ENCODE measurements at places on chromosomes 7 and 10.

DNA sequence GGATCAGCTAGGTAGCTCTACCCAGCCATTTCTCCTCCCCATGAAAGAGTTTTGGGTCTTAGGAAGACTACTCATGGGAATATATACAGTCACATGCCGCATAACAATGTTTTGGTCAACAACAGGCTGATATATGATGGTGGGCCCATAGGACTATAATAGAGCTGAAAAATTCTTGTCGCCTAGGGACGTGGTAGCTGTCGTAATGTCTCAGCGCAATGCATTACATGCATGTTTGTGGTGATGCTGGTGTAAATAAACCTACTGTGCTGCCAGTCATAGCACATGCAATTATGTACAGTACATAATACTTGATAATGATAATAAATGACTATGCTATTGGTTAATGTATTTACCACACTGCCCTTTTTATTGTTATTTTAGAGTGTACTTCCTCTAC is 78.2 kb upstream of the DLX6 start:
- DNase-seq: no peak

DNA sequence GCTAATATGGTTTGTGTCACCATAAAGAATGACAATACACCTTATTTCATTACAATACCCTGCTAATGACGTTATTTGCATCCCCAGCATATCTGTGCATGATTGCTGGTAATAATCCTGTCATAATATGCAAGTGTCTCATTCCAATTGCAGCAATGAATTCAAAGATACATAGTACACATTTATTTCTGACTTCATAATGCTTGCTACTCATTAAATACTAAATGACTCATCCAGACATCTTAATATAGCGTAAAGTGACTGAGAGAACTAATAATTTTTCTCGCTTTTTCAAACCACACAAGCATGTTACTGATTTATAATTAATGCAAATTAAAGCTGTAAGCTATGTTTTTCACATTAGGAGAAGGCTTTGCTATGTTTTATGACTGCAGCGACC is 234.7 kb upstream of the MDFIC start:
- no peak for DNase-seq

- DNase-seq: no peak
Measured at GRCh38 chr7:39667341-39667923, 44.1 kb downstream of the RALA start.

- no peak for DNase-seq
Measured at GRCh38 chr10:11715815-11716494, 26.2 kb upstream of the ECHDC3 start.

- no peak for DNase-seq
Measured at GRCh38 chr7:64611717-64612116, 48.8 kb upstream of the ZNF680 start.

- no peak for DNase-seq
Measured at GRCh38 chr10:43874984-43875383, 226.3 kb upstream of the ZNF32 start.

- DNase-seq: no peak
Measured at GRCh38 chr10:44417761-44418160, 32.9 kb upstream of the CXCL12 start.

DNA sequence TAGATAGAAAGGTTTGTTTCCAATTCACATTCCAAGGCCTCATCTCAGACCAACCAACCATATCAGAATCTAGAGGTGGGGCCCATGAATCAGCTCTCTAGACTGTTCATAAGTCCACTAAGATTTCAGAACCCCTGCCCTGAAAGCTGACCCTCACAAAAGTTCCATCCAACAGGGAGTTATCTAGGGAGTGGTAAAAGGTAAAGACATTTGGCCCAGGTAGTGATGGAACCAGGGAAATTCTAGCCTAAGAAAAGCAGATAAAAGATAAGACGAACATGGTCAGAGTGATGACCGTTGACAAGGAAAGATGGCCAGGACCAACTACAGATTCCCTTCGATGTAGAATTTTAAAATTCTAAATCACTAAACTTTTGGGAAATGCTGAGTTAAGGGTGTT is 198.0 kb upstream of the NEBL start:
- DNase-seq: no peak

DNA sequence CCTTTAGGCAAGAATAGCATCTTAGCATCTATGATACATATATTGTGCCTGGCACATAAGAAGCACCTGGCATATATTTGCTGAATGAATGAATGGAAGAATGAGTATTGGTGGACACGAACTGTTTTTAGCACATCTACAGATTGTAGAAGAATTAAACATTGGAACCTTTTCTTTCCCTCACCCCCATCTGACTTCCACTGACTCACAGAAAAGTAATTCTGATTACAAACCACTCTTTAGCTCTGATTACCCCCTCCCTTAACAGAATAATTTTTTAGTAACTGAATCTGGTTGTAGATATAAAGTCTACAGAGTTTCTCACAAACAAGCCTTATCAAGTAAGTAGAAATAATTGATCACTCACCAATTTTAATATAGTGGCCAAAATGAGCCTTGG is 31.9 kb downstream of the SLC26A4 start:
- no peak for DNase-seq

- DNase-seq: no peak
Measured at GRCh38 chr10:121833387-121833786, 94.4 kb downstream of the ATE1 start.

GRCh38 chr7:23343806-23344475 is 44.8 kb downstream of the MALSU1 start:
- DNase-seq: no peak

DNA sequence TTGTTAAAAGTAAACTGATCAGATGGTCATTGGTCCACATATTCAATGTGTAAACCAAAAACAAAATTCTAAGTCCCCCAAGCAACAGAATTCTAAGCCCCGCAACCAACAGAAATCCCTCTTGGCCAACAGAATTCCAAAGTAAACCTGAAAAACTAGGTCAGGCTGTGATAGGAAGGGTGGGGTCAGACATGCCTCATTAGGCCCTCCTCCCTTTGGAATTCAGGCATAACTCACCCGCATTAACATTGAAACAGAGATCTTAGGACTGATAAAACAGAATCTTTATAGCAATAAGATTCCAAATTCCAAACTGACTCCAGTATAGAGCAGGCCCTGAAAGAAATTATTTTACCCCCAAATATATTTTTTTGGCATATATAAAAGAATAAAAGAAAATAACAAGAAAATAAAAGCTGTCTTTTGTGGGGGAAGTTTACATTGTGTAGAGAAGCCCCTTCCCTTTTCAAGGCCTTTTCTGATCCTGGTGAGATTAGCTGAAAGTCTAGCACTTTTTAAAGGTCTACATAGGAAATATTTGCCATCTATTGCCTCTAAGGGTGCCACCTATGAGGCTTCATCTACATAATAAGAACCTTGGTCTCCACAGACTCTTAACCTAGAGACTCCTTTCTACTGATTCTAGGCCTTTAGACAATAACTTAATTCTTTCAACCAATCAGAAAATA is 30.5 kb downstream of the GNAT3 start:
- no peak for DNase-seq

GRCh38 chr7:115477193-115477651 is 553.3 kb downstream of the TFEC start:
- DNase-seq: no peak

- no peak for DNase-seq
Measured at GRCh38 chr7:20561908-20562307, 53.6 kb upstream of the ABCB5 start.

DNA sequence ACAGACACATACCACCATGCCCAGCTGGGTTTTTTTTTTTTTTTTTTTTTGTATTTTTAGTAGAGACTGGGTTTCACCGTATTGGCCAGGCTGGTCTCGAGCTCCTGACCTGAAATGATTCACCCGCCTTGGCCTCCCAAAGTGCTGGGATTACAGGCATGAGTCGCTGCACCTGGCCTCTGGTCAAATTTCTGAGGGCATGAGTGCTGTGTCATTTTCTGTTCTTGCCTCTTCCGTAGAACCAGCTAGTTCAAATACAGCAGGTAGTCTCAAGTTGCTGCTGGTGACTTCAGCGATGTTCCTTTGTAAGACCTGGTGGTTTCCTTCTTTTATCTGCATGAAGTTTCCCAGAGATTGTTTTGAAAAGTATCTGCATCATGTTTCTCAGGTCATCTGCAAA is 134.8 kb upstream of the SHH start:
- no peak for DNase-seq

GRCh38 chr10:62443866-62444265 is 69.7 kb downstream of the ZNF365 start:
- DNase-seq: no peak

DNA sequence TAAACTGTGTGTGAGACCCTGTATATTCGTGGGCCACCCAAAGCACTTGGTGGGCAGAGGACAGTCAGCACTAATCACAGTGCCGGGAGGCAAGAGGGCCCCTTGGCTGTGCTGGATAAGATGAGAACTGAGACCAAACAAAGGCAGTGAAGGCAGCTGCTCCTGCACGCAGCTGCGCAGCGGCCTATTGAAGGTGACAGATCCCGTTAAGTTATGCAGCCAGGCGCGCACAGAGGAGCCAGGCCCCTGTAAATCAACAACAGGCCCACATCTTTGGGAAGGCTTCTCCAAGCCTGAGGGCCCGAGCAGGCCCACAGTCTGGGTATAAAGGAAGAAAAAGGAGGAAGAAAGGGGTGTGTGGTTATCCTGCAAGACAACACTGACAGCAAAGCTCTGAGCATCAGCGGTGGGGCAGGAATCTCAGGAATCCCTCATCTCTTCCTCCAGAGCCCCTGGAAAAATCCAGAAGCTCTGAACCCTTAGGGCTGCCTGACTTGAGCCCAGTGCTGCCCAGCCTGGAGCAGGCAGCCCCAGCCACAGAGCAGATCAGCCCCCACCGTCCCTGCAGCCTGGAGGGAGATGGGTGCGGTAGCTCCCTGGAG is 154.2 kb downstream of the ARHGAP12 start:
- no peak for DNase-seq

GRCh38 chr10:59905731-59906416 is 482 bp downstream of the CCDC6 start:
- no peak for DNase-seq

- no peak for DNase-seq
Measured at GRCh38 chr7:47285860-47286491, 295.9 kb downstream of the TNS3 start.

DNA sequence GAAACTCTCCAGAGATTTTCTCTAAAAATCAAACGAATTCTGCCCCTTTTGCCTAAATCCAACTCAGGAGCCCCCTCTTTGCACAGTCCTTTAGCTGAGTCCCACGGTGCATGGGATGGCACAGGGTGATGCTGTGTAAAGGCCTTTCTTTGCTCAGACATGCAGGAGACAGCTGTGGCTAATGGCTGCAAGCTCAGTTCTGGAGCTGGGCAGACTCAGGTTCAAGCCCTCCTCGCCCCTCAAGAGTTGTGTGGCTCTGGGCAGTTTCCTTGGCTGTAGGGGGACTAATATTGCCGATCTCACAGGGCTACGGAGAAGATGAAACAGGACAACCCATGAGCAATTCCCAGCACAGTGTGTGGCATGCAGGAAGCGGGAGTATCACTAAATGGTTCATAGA is 42.6 kb downstream of the CLEC2L start:
- no peak for DNase-seq

GRCh38 chr10:114869520-114869892 is 47.9 kb downstream of the FHIP2A start:
- DNase-seq: no peak

- no peak for DNase-seq
Measured at GRCh38 chr10:55311848-55312635, 511.0 kb upstream of the PCDH15 start.

GRCh38 chr10:72545546-72545945 is 80.3 kb downstream of the MICU1 start:
- no peak for DNase-seq

DNA sequence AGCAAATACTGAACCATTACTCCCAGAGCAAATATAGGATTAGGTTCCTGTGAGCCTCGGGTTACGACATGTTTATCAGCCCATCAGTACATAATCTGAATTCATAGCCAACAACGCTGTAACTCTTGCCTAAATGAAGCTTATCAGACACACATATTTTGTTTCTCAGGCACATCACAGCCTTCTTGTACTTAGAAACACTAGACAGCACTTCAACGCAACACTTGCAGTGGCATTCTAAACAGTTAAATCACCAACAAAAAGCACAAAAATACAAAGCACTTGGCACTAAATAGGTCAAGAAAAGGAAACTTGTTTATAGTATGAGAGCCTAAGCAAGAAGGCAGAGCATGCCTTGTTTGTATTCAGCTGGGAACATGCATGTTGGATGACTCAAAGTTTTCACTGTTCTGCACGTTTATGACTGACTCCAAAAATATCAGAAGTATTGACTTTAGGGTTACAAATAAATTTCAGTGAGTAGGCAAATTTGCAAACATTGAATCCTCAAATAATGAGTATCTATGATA is 75.0 kb downstream of the VPS50 start:
- DNase-seq: no peak

GRCh38 chr7:158369866-158370265 is 217.8 kb downstream of the PTPRN2 start:
- no peak for DNase-seq

Measured in effector memory CD8-positive, alpha-beta T cell (primary cell).